ENCODE measurements at places on chromosomes 12 and 14. TPM values are rescaled to one million over a fixed set of nuclear protein-coding genes. Genes with fewer than 3 reads are reported as not detected.

HRK gene
- not detected for total RNA-seq

DNA sequence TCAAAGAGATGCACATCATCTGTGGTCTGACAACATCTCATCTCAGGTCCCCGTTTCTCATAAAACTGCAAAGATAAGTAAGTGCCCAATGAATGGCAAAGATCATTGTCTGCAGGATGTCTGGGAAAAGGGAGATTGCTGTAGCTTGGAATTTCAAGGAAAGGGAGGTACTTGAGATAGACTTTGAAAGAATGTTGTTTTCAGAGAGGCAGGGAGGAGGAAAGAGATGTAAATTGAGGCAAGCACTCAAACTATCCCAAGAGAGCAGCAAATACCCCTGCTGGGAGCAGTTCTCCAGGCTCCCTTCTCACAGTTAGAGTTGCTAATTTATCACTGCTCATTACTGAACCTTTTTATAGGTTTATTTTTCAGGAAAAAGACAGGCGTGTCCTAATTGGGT lies 107.1 kb downstream of the MYRFL start:
- H3K36me3 ChIP-seq = no peaks in the 10 kb centered on the region
- H3K27me3 ChIP-seq = no peaks in the 10 kb centered on the region
- H3K4me1 ChIP-seq = no peaks in the 10 kb centered on the region
- no peak for DNase-seq
- H3K4me3 ChIP-seq = no peak overlapping the region

- H3K27ac ChIP-seq = no peak overlapping the region
- no peaks in the 10 kb centered on the region for H3K4me1 ChIP-seq
- H3K4me3 ChIP-seq = no peak overlapping the region
- H3K27me3 ChIP-seq = no peaks in the 10 kb centered on the region
These were observed 38.0 kb upstream of the FKBP4 start for GRCh38 chr12:2756756-2757155.

DNA sequence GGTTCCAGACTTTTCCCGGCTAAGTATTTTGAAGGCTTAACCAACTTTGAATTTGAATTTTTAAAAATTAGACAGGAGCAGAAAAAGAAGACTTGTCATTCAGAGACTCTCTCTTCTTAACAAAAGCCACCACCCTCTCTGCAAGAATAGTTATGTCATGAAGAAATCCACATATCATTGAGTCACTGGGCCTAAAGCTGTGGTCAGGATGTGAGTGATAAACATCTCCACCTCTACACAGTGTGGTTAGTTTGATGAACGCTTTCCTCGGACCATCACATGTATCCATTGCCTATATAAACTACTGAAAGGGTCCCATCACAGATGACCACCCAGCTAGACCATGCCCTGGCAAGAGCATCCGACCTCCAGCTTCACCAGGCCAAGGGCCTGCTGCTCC lies 226.1 kb downstream of the KSR2 start:
- H3K27me3 ChIP-seq = no peaks in the 10 kb centered on the region
- no peak for DNase-seq
- H3K4me1 ChIP-seq = no peaks in the 10 kb centered on the region
- H3K27ac ChIP-seq = no peak overlapping the region
- H3K36me3 ChIP-seq = no peaks in the 10 kb centered on the region
- H3K4me3 ChIP-seq = no peak overlapping the region

DNA sequence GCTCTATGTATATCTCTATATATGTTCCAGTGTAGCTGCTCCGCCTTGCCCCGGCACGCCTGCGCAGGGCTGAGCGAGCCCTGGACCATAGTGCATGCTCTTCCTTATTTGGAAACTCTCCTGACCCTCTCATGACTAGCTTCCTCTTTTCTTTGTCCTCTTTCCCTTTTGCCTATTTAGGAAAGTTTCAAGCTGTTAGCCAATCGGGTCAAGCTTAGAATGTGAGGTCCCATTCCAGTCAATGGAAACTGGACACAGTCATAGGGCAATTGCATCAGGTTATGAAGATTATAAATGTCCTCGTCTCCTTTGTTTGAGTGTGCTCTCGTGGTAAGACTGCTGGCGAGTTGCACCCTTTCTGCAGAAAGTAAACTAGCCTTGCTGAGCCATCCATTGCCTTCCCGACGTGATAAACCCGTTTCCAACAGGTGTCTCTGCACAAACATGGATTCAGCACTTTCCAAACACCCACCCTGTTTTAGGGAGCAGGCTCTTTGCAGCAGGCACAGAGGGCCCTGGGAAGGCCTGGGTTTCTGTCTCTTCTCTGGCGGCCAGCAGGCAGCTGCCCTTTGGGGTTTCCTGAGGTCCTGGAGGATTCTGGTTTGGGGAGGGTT lies 30.9 kb downstream of the CCDC92 start:
- no peaks in the 10 kb centered on the region for H3K27me3 ChIP-seq
- peaks cover 4% of the 10 kb centered on the region for H3K36me3 ChIP-seq
- no peaks in the 10 kb centered on the region for H3K4me1 ChIP-seq
- DNase-seq = no peak
- H3K4me3 ChIP-seq = no peak overlapping the region
- H3K27ac ChIP-seq = no peak overlapping the region

GRCh38 chr14:101843038-101843437 lies 81.5 kb downstream of the PPP2R5C start:
- no peak for DNase-seq
- no peak overlapping the region for H3K27ac ChIP-seq
- no peak overlapping the region for H3K4me3 ChIP-seq
- H3K36me3 ChIP-seq = no peaks in the 10 kb centered on the region

- H3K4me1 ChIP-seq = no peaks in the 10 kb centered on the region
- H3K27ac ChIP-seq = no peak overlapping the region
- H3K27me3 ChIP-seq = no peaks in the 10 kb centered on the region
These were observed 20.4 kb upstream of the FBXO33 start for GRCh38 chr14:39452680-39453079.

GRCh38 chr12:29072631-29073030 lies 76.4 kb upstream of the FAR2 start:
- H3K27me3 ChIP-seq = no peaks in the 10 kb centered on the region
- H3K4me3 ChIP-seq = no peak overlapping the region
- H3K36me3 ChIP-seq = no peaks in the 10 kb centered on the region
- no peak overlapping the region for H3K27ac ChIP-seq

DNA sequence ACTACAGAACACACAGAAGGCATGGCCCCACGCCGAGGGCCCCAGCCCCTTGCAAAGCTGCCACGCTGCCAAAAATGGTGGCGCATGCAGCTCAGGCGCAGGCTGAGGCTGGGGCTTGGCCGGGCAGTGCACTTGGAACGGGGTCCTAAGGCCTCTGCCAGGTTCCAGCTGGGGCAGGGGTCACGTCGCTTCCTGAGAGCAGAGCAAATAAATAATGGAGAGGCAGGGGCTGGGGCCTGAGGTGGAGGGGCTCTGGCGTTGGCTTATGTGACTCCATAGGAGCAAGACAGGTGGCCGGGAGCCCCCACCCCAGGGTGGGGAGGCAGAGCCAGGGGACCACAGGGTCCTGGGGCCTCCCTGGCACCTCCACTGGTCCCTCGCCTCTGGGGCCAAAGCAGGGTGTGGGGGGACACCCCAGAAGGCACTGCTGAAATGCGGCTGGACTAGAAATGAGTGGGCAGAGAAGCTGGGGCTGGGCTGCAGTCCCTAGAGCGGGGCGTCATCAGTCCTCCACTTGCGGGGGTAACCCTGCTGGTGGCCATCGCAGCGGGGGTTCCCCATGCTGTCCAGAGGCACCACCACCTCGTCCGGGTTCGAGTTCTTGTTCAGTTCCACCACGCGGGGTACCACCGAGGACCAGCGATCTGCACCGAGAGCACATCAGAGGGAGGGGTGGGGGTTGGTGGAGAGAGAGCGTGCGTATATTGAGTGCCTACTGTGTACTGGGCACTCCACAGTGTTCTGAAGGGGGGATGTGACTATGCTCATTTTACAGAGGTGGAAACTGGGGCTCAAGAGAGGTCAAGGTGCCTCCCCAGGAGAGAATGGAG lies 49.8 kb downstream of the TRPV4 start:
- no peak for DNase-seq
- H3K36me3 ChIP-seq = peaks cover 12% of the 10 kb centered on the region
- H3K27me3 ChIP-seq = no peaks in the 10 kb centered on the region
- H3K4me1 ChIP-seq = no peaks in the 10 kb centered on the region
- H3K27ac ChIP-seq = no peak overlapping the region
- no peak overlapping the region for H3K4me3 ChIP-seq

RCOR1 gene
- 8.8 TPM for total RNA-seq

All from tibial nerve (tissue), 4 donors.